ENCODE measurements at places on chromosomes 3 and 15. TPM values are rescaled to one million over a fixed set of nuclear protein-coding genes. Genes with fewer than 3 reads are reported as not detected.

DNA sequence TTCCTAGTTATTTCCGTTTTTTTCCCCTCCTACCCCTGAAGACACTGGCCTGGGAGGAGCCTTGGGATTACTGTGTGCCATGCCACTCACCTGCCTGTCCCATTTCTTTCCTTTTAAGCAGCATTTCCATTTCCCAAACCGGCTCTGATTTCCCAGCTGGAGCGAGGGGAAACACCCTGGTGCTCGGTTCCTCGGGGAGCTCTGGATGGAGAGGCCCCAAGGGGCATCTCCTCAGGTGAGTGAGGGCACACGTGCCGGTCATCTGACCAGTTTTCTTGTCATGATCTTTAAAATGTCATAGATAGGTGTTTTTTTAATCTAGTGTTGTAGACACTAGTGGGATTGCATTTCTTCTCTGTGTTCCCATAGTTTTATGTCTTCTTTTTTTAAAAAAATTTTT, 2.7 kb downstream of the ZNF662 start:
- DNase-seq, result no peak

Gene LYZL4
- not detected for total RNA-seq

GRCh38 chr3:168307893-168308292, 212.2 kb upstream of the GOLIM4 start:
- no peak for DNase-seq

DNA sequence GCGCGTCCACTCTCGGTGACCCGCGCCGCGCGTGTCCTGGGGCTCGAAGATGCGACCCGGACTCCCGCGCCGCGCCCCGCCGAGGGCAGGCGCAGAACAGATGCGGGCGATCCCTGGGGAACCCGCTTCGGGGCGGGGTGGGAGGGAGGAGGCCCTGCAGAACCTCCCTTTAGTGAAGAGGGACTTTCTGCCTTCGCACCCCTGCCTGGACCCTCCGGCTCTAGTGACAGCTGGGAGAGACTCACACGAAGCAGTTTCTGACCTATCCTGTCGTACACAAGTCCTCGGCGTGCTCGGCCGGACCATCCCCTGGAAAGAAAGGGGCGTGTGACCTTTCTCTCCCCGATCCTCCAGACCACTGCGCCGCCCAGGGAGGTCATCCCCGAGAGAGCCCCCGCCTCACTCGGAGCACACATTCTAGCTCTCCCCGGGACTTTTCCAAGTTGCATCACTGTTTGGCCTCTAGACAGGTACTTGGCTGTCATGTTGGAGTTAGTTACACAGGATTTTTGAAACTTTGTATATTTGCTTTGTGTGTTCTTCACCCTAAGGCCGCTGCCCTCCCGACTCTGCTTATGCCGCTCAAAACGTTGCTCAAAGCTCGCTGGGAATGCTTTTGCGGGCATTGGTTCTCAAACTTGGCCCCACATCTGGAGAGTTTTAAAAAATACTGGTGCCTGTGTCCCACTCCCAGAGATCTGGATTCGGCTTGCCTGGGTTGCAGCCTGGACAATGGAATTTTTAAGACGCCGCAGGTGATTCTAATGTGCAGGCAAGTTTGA, 582 bp downstream of the CGNL1 start:
- no peak for DNase-seq

Gene FBXW12
- total RNA-seq, result not detected
